Activated naive CD8-positive, alpha-beta T cell treated with anti-CD3 and anti-CD28 coated beads, Interleukin-2, amount 10 ng/mL, durations not matched to agents 7 days and 5 days (primary cell): ENCODE measurements at places on chromosomes 16 and 17. TPM values are rescaled to one million over a fixed set of nuclear protein-coding genes. Genes with fewer than 3 reads are reported as not detected.

DNA sequence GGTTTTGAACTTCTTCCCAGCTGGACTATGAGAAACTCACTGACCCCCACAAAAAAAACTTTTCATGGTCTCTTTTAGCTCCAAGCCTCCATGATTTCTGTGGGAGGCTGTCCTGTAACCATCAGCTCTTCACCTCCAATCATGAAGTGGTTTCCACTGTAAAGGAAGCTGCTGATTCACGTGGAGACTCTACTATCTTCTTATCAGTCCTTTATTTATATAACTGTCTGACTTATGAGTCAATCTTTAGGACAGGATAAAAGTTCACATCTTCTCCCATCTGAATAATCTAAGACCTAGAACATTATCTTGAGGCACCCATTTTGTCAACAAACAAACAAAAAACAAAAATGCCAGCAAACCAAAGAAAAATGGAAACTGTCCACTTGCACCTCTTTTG is 409.9 kb downstream of the SLC39A11 start:
- DNase-seq = no peak

The TSNAXIP1 gene
- total RNA-seq = not detected

The RAB37 gene
- total RNA-seq = 24.7 TPM

- DNase-seq = no peak
These were observed 8.8 kb upstream of the CEP112 start for GRCh38 chr17:66200685-66201092.

The ABCA8 gene
- total RNA-seq = not detected

The INCA1 gene
- 0.42 TPM for total RNA-seq
